Activated T-cell treated with anti-CD3 and anti-CD28 coated beads, Interleukin-2, amount 50 U/mL, for 72 hours (primary cell): ENCODE measurements at places on chromosomes 2 and 18.
A peak's percentile ranks its signal among the peaks of the same experiment; 100 is the strongest.

DNA sequence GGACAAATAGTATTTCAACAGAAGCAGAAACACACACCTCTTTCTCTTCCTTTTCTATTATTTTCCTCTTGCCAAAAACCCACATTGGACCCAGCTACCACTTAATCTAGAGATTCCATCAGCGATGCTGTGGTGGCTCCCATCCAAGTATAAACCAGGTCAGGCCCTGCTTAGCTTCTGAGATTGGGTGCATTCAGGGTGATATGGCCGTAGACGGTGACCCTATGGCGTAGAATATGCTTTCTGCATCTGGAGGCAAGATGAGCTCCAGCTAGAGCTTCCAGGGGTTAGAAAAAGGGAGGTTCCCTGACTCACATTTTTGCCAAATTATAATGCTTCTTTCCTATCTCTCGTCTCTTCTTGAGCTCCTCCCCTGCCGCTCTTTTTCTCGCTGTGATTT lies 66.5 kb downstream of the TNP1 start:
- no peak for DNase-seq

- DNase-seq, result no peak
Measured at GRCh38 chr2:113711851-113712250, 44.6 kb downstream of the SLC35F5 start.

DNA sequence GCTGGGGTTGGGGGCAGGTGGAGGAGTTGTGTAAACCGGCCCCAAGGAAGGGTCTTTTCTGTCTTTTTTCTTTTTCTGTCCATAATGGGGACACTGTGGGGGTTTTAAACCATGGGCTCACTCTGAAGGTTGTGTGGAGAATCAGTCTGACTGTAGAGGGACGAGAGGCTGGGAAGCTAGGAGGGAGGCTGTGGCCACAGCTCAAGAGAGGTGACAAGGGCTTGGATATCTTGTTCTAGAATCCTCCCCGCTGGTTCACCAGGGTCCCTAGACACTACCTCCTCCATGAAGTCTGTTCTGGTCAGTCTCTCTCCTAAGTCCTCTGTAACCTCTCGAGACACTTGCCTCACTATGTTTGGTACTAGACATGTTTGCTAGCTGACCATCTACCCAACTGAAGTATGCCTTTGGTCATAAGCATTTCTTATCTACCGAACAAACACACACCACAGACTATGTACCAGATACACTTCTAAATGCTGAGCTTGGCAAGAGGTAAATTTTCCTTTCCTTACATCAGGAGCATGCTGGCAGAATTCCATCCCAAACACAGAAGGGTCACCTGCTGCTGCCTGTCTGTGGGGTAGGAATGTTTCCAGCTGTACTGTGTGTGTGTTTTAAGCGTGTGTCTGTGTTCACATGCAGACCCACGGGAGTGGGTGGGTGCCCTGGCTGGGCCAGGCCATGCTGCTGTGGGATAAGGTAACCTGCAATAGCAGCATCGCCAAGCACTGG lies 69.6 kb upstream of the MGAT4A start:
- DNase-seq, result no peak

GRCh38 chr18:11040823-11041656 lies 108.3 kb downstream of the PIEZO2 start:
- DNase-seq, result peak; percentile 20

- DNase-seq, result peak; percentile 19
Measured at GRCh38 chr18:26656944-26657536, 108.7 kb upstream of the KCTD1 start.

- no peak for DNase-seq
Measured at GRCh38 chr2:162490052-162490717, 146.3 kb downstream of the GCA start.

GRCh38 chr2:181528441-181528840 lies 71.3 kb downstream of the ITGA4 start:
- DNase-seq, result no peak

DNA sequence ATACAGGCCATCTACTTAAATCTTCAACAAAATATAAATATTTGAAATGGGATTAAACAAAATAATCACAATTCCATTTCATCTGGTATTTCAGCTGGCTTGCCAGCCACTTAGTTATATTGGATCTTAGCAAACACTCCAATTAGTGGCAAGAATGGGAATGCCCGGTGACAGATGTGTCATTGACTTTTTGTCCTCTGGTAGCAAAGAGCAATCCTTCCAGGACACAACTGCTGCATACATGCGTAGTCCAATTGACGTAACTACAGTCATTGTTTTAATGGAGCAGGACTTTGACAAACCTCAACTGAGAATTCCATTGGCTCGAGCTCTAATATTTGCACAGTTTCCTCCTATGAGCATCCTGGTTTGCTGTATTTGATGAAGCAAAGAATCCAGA lies 69.9 kb downstream of the RNF152 start:
- DNase-seq, result no peak

- DNase-seq, result no peak
Measured at GRCh38 chr2:38966678-38967077, 77.0 kb downstream of the ARHGEF33 start.

- DNase-seq, result no peak
Measured at GRCh38 chr2:239957681-239958472, 67.3 kb downstream of the NDUFA10 start.

DNA sequence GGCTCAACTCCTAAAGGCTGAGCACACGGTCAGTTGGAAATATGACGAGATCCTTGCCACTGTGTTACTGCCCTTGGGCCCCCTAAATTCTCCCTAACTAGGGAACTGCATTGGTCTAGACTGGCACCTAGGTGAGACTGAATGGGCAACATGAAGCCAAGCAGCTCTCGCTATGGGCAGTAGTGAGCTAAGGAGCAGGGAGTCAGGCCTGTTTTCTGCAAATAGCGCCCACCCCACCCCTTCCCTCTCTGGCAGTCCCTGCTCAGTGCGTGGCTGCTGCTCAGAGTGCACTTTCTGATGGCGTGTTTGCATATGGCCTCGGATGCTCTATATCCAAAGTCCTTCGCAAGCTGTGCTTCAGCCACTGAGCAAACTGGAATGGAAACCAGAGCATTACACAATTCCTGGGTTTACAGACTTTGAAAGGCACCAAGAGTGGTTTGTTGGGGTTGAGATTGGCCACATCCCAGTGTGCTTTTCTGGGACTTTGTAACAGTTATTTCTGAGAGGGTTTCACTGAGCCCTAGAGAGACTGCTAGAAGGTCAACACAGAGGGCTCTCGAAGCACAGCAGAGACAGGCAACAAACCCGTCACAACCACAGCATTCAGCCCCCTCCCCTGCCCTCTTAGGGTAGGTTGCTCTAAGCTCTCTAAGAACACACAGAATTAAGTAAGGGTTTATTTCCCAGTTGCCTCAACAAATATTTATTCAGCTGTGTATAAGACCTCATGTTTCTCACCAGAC lies 419.9 kb downstream of the STK39 start:
- no peak for DNase-seq

DNA sequence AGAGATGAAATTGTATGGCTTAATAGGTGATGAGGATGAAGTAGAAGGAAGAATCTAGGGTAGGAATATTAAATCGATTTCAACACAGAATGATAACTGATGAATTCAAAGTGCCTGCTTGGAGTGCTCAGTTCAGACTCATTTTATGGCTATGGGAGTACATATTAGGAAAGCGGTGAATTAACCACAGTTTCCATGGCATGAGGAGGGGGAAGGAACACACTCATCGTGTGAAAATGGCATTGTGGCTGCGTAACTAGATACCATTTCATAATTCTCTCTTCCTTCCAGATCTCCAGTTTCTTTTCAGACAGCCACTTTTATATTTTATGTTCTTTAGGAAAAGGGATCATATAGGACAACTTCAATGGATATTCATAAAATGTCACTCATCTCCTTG lies 232.3 kb upstream of the KCNJ3 start:
- no peak for DNase-seq

GRCh38 chr2:88880441-88880953 lies 189.0 kb downstream of the RPIA start:
- peak; percentile 25 for DNase-seq

GRCh38 chr2:192969055-192969454 lies 774.3 kb upstream of the TMEFF2 start:
- DNase-seq, result no peak

- DNase-seq, result no peak
Measured at GRCh38 chr2:121247534-121247933, 37.5 kb downstream of the TFCP2L1 start.

- no peak for DNase-seq
Measured at GRCh38 chr2:6968319-6969100, 51.3 kb downstream of the RNF144A start.

DNA sequence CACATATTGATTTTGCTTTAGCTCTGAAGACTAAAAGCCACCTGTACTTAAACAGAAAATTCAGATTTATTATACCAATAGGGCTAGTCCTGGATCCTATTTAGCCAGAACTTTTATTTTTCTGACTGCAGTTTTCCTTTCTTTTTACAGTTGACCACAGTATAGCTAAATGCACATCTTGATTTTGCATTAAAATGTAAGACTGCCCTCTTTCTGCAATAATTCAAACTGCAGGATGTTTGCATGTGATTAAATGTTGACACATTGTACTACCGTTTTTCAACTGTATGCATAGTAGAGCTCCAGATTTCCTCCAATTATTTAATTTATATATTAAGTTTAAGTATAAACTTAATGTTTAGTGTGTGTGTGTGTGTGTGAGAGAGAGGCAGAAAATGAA lies 1262.9 kb downstream of the SUCLG1 start:
- no peak for DNase-seq

DNA sequence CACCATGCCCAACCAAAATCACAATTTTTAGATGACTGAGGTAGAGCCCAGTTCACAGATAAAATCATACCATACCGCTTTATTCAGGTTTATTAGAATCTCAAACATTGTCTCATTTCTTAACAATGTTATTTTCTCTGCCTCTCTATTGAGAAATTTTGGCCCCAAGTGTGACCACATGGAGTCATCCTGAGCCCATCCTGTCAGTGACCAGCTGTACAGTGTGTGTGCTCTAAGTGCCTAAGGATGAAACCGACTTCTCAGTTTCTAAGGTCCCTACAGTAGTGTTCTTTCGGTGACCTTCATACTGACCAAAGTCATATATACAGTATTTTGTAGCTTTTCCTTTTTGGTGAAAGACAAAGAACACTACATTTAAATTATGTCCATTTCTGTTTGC lies 123.7 kb upstream of the MSTN start:
- no peak for DNase-seq

DNA sequence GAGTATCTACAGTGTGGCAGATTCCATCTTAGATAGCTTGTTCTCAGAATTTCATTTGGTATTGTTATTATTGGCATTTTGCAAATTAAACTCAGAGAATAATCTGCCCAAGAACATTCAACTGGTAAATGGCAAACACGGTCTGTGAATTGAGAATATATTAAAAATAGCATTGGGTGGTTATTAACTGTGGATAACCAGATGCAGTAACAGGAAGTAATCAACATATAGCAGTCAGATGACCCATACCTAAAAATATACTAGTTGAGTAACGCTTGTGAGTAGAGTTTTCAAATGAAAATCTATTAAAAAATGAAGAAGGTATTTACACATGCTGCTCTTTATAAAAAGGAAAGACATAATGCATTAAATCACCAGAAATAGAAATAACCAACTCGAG lies 129.5 kb downstream of the ZNF804A start:
- DNase-seq, result no peak

- no peak for DNase-seq
Measured at GRCh38 chr2:164574931-164575330, 46.4 kb downstream of the GRB14 start.

DNA sequence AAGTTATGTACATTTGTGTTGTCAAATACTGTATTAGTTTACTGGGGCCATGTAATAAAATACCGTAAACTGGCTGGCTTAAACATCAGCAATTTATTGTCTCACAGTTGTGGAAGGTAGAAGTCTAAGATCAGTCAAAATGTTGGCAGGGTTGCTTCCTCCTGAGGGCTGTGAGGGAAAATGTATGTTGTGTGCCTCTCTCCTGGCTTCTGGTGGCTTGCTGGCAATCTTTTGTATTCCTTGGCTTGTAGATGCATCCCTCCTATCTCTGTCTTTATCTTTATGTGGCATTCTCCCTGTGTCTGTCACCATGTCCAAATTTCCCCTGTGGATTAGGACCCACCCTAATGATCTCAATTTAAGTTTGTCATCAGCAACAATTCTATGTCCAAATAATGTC lies 37.0 kb upstream of the SLC30A6 start:
- DNase-seq, result no peak

DNA sequence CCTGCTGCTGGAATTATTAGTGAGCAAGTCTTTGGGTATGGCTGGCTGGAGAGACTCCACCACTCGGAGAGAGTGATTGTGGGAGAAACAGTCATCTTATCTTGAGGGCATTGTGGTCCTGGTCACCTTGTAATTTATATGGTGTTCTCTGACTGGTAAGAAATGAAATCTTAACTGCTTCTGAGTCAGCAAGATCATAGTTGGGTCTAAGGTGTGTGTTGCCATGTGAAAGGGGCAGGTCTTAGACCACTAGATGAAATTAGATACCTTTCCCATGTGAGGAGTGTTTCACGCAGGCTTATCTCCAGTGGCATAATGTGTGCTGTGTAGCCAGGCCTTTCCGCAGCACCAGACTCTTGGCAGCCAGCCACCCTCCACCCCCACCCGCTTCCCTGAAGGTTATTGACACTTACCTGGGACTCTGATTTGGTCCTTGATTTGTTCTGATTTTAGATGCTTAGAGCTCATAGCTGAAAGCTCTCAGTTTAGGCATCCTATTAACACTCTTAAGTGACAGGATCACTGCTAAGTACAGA lies 7.7 kb downstream of the MAPRE3 start:
- DNase-seq, result no peak

GRCh38 chr18:386994-387393 lies 113.5 kb downstream of the COLEC12 start:
- DNase-seq, result no peak
